Activated T-cell treated with anti-CD3 and anti-CD28 coated beads for 4 hours (primary cell): ENCODE measurements at places on chromosomes 3 and 15.

- DNase-seq = no peak
Measured at GRCh38 chr15:64859226-64859625, 17.5 kb downstream of the PLEKHO2 start.

DNA sequence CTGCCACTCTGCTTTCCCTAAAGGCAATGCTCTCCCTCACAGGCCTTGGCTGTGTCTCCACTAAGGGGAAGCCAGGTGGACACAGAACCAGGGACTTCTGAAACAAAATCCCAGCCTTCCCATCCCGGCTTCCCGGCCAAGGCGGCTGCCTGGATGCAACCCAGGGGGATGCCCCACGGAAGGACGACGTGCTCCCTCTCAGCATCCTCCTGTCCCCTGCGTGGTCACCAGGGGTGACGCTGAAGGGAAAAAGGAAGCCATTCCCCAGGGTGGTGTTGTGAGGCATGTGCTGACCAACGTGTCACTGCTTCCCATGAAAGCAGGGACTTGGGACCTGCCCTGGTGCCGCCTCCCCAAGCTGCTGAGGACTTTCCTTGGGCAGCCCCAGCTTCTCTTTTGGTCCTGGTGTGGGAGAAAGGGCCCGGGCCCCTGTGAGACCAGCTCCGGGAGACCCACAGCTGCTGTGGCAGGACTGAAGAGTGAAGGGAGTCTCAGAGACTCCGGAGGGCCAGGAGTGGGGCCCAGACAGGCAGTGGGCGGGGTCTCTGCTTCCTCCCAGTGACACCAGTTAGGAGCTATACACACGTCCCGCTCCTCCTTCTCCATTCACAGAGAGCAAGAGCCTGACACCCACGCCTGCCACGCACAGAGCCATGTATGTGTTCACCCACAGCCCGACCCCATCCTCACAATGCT, 139.2 kb downstream of the NUP210 start:
- no peak for DNase-seq

- DNase-seq = no peak
Measured at GRCh38 chr3:51739110-51739509, 32.2 kb downstream of the GRM2 start.

GRCh38 chr3:19346759-19347158, 198.4 kb downstream of the KCNH8 start:
- no peak for DNase-seq

GRCh38 chr3:20539666-20540065, 353.7 kb upstream of the SGO1 start:
- no peak for DNase-seq

GRCh38 chr3:69164296-69164695, 41.9 kb upstream of the LMOD3 start:
- no peak for DNase-seq

- DNase-seq = no peak
Measured at GRCh38 chr15:66906668-66907614, 158.5 kb upstream of the SMAD3 start.

DNA sequence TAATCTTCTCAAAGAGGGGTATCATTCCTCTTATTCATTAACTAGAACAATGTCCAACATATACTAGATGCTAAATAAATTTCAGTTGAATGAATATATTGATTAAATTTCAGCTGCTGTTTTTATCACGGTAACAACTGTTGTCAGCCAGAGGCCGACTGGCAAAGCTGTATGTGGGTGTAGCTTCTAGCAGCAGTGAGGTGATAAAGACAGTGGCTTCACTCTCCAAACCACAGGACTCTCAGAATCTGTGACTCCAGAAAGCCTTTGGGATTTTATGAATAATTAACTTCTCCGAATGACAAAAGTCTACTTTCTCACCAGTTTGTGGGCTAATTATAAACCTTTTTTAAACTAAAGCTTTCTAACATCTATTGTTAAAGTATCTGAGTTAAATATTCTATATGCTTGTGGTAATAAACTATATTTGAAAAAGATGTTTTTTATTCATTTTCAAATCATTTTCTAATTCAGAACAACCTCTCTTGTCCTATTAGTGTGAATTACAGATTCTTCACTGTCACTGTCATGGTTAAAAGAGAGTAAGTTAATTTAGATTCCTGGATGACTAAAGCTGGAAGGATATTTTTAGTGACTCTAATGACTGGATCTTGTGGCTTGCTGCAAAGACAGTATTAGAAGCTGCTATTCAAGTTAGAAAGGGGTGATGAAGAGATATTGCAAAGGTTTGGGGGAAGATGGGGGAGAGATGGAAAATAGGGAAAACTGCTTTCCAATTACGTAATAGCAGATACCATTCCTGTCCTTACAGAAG, 796.4 kb upstream of the ARPP21 start:
- DNase-seq = no peak

GRCh38 chr3:25038922-25039321, 389.1 kb upstream of the RARB start:
- DNase-seq = no peak
